ENCODE measurements at places on chromosomes 12 and 14.
A peak's percentile ranks its signal among the peaks of the same experiment; 100 is the strongest.

- DNase-seq = no peak
Observed at GRCh38 chr14:101250336-101250947, 310.9 kb upstream of the DIO3 start.

DNA sequence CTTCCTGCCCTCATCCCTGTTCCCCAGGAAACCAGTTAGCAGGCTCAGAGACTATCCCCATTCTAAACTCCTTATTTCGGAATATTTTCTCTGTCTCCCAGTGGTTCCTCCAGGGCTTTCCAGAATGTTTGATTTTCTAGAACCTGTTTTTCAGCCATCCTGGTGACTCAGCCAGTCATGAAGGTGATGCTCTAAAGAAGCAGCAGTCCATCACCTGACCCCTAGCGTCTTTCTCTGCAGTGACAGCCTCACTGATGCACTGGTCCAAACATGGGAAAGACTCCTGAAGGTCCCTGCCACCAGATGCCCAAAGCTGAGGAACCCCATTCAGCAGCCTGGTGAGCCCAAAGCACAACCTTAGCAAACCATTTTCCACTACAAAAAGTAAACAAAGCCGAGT lies 212.6 kb downstream of the PHETA1 start:
- no peak for DNase-seq

GRCh38 chr14:78904094-78904493 lies 733.9 kb downstream of the NRXN3 start:
- no peak for DNase-seq

DNA sequence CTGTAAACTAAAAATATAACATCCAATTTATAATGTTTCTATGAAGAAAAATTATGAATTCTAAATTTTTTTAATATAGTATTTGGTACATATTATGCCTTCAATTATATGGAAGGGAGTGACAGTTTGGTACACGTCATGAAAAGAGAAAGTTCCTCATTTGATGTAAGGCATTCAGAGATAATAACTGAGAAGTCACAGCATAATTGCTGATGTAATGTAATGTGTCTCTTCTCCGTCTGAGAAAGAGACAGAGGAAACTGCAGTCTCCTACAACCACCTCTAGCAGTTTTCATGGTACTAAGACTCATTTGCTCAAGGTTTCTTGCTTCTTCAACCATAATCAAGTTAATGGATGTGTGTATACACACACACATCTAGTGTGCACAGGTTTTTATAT lies 2.3 kb upstream of the CD69 start:
- DNase-seq = no peak

GRCh38 chr14:74613211-74613914 lies 1.3 kb upstream of the LTBP2 start:
- no peak for DNase-seq

DNA sequence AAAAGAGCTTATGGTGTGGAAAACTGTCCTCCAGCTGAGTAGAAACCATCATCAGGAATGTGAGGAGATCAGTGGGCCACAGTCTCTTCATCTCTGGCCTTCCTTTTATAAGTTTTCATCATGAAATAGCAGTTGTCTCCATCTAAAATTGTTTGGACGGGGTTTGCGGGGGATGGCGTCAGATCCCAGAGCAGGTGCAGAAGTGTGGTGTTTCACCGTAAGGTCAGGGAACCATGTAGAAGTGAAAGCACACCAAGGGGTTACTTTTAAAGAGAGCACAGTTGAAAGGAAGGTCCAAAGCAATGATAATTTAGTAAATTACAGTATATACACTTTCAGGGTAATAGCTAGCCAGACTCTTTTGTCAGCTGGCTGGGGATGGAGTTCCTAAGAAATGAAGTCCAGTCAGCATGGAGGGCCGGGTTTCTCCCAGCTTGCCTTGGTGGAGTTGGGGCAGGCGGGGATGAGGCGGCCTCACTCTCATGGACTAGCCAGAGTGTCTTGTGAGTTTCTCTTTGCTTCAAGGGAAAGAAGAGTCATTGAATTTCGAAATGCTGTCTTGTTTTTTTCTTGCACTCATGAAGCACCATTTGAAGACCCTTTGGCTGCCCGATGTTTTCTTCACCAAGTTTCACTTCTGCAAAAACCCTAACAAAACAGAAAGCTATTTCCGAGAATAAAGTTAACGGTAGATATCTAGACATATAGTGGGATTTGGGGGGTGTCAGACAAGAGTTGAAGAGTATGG lies 100.6 kb downstream of the ETV6 start:
- no peak for DNase-seq

GRCh38 chr12:76124456-76124855 lies 40.0 kb upstream of the NAP1L1 start:
- no peak for DNase-seq

DNA sequence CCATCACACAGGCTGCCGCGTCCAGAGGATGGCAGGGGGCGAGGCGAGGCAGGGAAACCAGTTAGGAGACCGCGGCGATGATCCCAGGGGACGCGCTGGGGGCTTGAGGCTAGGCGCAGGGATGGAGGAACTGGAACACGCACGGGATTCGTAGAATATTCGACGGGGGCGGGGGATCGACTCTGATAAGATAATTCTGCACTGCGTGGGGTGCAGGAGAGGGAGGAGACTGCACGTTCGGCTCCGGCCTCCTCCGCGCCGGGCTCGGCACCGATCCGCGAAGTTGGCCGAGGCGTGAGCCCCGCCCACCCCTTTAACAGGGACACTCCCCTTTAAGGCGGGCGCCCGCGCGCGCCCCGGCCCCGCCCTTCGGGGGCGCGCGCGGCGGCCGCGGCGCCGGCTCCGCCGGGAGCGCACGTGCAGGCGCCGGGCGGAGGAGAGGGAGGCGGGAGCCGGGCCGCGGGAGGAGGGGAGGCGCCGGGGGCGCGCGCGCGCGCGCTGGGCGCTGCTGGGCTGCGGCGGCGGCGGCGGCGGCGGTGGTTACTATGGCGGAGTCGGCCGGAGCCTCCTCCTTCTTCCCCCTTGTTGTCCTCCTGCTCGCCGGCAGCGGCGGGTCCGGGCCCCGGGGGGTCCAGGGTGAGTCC lies at the start of gene ACVR1B:
Gene ACVR1B, plus strand, starts transcription at position 501 of the 644 bp plus-strand sequence. Its CDS starts 45 bp downstream, at position 546.
- peak; percentile 50 for DNase-seq

DNA sequence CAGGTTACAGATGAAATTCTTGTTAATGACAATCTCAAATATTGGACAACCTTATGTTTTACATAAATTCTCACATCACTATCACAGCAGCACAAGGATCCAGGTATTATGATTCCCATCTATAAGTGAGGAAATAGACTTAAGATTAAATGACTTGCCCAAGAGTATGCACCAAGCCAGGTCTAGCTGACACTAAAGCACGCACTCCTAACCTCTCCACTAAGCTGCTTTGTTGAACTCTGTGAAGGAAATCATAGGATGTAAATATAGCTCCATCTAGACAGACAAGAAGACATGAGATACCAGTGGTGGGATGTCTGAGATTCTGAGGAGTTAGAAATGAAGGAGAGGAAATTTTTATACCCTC lies 87.9 kb downstream of the PHLDA1 start:
- no peak for DNase-seq

- DNase-seq = no peak
Observed at GRCh38 chr14:78313499-78313898, 143.3 kb downstream of the NRXN3 start.

GRCh38 chr14:38505221-38505972 lies 249.5 kb upstream of the CLEC14A start:
- no peak for DNase-seq

GRCh38 chr12:92140896-92141536 lies 4.6 kb downstream of the BTG1 start:
- no peak for DNase-seq

- no peak for DNase-seq
Observed at GRCh38 chr12:98352218-98352811, 163.1 kb upstream of the TMPO start.

- no peak for DNase-seq
Observed at GRCh38 chr14:29587761-29588470, 339.7 kb downstream of the PRKD1 start.

DNA sequence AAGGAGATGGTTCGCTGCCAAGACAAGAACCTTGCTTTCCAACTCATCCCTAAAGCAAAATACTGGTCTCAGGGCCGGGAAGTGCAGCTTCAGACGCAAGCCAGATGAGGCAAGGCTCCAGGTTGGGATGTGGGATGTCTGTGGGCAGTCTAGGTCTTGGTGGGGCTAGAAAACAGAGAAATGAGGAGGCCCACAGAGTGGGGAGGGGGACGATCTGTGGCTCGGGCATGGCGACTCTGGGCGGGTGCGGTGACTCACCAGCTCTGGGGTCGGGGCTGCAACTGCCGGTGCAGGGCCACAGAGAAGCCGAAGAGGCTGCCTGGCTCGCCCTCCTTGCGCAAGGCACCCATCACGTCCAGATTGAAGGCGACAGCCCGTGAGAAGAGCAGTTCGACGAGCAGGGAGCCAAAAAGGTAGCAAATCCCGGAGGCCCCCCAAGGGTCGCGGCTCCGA lies 459 bp downstream of the ITGA7 start:
- DNase-seq = no peak

DNA sequence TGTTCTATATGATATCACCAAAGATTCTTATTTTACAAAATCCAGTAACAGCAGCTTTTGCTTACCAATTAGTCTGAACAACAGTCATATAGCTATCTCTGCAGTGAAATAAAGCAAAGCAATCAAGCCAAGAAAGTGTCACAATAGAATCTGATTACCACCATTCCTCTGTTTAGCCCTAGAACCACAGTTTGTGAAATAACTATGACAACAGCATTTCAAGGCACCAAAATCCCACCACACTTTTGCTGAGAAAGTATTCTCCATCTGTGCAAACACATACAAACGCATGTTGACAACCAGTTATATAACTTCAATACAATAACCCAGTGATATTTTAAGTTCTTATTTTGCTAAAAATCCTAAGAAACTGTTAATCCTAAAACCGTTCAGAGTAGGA lies 7.4 kb downstream of the PPP1R13B start:
- no peak for DNase-seq

- DNase-seq = no peak
Observed at GRCh38 chr12:115257791-115258190, 573.8 kb upstream of the TBX3 start.

GRCh38 chr12:67074072-67074471 lies 195.1 kb upstream of the CAND1 start:
- no peak for DNase-seq

DNA sequence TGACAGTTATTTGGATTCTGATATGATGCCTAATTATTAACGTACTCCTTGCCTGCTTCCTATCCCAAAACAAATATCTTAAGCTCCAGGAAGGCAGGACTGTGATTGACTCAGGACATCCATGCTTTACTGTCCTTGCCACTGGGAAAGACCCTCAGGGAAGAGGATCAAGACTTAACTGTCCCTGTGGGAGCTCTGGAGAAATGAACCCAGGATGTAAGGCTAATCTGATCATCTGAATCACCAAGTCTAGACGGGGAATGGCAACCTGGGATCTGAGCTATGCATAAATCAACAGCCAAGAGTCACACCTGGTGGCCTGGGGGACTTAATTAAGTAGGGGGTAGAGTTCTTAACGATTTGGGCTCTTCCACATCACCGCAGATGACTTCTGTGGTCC lies 153.2 kb upstream of the BCL2L14 start:
- DNase-seq = no peak

DNA sequence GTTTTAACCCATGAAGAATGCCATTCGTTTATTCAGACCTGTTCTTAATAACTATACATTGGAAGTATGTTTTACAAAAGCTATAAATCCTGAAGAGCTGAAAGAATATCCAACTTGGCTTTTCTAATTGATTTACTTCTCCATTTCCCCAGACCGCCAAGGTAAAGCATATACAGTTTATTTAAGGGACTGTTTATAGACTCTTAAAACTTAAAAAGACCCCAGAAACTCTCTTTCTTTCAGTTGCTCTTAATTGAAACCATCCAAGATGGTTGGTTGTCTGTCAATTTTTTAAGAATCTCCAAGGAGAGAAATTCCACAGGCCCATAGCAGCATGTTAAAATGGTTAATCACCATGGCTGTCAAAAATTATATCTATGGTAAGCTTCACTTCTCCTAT lies 8.8 kb downstream of the IGF1 start:
- no peak for DNase-seq

GRCh38 chr14:75127903-75128595 lies 1.2 kb upstream of the NEK9 start:
- DNase-seq = no peak

DNA sequence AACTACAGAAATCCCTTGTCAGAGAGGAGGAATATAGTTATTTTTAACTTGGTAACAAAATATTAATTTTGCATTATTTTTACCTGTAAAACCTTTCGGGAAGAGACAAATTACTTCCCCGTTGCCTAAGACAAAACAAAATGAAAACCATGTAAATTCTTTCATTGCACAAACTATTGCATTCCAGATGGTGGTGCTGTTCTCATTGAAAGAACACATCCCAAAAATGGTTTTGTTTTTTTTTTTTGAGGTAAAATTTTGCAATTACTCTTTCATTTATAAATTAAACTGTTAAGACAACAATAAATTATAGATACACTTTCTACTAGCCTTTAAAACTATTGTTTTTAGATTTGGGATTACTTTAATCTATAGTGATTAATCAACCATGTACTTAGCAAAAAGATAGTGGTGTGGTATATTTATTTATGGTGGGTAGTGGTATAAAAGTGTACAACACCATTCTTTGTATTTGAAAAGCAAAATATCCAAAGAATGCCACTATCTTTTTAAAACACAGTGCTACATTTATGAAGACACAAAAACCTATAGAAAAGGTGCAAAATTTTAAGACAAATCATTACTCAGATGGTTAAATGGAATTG lies 115.5 kb downstream of the SLC38A1 start:
- no peak for DNase-seq

GRCh38 chr14:99930420-99931274 lies 134.6 kb upstream of the EVL start:
- DNase-seq = no peak

DNA sequence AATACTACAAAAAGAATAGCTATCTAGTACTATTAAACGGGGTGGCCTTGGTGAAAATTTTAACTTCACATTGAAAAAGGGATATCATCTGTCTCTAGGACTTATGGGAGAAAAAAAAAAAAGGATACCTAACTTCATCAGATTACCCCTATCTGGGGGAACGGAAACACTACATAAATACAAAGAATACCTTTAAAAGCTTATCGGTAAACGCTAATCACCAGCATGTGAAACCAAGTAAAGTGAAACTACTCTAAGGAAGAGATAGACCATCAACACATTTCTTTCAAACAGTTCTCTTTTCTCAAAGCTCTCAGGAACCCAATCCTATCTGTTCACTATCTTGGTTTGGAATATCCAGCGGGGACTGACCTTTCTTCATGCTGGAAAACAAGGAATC lies 3.5 kb downstream of the KICS2 start:
- DNase-seq = no peak

DNA sequence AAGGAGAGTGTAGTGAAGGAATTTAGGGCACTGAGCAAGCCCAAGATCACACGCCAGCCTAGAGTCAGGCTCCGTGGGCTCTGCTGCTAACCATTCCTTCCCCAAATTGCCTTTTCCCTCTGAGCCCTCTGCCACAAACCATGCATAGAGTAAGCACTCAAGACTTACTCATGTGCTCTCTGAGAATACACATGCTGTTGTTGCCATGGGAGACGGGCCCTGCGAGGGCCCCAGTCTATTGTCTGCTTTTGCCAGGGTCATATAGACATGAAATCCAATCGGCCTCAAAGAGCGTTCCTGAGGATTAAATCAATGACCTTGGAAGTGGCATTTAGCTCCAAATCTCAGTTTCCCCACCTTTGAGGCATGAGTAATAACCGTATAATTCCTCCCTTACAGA lies 48.7 kb upstream of the WSCD2 start:
- no peak for DNase-seq

GRCh38 chr14:99272899-99273765 lies 1.1 kb upstream of the BCL11B start:
- no peak for DNase-seq
